ENCODE measurements at places on chromosomes 12 and 14.

- DNase-seq: no peak
Observed at GRCh38 chr12:67331123-67331522, 62.0 kb downstream of the CAND1 start.

GRCh38 chr14:56715938-56716337 is 94.3 kb downstream of the OTX2 start:
- no peak for DNase-seq

DNA sequence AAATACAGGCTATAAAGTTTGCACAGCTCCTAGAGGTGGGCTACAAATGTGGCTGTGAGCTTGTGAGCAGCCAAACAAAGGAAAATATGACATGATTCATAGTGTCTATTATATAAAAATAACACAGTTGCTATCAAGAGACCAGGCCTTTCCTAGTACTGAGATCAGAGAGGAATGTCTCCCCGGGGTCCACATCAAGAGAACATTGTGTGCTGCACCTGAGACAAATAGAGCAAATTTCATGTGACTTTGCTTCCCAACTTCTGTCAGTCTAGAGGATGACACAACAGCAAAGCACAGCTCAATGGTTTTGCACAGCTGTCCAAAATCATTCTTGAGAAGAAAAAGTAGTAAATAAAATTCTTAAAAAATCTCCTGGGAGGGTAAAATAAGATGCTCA is 297.5 kb upstream of the PRKD1 start:
- no peak for DNase-seq

- DNase-seq: no peak
Observed at GRCh38 chr12:96233939-96234461, 39.8 kb downstream of the ELK3 start.

DNA sequence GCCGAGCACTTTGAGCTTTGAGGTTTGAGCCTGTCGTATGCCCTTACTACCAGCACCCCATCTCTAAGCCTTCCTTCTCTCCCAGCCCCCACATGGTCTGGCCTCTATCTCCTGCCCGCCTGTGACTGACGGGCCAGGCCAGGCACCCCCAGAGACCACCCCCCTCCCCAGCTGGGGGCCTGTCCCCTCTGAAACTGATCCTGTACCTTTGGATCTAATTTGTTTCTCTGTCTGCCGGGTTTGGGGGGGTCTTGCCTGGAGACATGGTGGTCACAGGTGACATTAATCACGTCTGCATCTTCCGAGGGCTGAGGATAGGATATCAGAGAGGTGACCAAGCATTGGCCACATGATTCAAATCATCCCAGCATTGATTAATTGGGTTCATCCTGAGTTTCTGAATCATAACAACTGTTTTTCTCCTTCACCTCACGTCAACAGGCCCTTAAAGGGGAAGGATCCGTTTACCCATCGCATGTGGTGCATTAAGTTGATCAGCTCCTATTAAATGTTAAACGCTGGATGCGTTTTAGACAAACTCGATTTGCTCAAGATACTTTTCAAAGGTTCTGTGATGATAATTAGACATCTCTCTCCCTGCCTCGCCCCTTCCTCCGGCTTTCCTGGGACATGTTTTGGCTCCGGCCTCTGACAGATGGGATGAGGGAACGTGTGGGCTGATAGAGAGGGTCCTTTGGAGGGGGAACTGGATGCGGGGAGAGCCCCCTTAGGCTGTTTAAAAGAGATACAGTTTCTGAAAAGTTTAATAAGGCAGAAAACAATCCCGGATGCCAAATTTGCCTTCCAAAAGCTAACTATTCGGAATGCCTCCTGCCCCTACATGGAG is 63.3 kb upstream of the TBX3 start:
- no peak for DNase-seq

DNA sequence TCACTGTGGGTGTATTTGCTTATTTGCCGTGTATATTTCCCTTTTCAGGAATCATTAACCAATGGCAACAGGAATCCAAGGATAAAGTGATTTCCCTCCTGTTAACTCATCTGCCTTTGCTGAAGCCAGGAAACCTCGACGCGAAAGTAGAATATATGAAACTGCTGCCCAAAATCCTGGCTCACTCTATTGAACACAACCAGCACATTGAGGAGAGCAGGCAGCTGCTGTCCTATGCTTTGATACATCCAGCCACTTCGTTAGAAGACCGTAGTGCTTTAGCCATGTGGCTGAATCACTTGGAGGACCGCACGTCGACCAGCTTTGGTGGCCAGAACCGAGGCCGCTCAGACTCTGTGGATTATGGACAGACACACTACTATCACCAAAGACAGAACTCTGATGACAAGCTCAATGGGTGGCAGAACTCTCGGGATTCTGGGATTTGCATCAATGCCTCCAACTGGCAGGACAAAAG is 135.1 kb downstream of the SAMD4A start:
- DNase-seq: no peak

- DNase-seq: no peak
Observed at GRCh38 chr12:69898236-69898635, 73.2 kb downstream of the MYRFL start.

DNA sequence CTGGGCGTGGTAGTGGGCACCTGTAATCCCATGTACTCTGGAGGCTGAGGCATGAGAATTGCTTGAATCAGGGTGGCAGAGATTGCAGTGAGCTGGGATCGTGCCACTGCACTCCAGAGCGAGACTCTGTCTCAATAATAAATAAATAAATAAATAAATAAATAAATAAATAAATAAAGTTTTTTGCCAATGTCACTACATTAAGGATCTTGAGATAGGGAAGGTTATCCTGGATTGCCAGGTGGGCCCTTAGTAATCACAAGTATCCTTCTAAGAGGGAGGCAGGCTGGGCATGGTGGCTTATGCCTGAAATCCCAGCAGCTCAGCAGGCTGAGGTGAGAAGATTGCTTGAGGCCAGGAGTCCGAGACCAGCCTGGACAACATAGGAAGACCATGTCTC is 4.5 kb upstream of the FBXW8 start:
- no peak for DNase-seq

DNA sequence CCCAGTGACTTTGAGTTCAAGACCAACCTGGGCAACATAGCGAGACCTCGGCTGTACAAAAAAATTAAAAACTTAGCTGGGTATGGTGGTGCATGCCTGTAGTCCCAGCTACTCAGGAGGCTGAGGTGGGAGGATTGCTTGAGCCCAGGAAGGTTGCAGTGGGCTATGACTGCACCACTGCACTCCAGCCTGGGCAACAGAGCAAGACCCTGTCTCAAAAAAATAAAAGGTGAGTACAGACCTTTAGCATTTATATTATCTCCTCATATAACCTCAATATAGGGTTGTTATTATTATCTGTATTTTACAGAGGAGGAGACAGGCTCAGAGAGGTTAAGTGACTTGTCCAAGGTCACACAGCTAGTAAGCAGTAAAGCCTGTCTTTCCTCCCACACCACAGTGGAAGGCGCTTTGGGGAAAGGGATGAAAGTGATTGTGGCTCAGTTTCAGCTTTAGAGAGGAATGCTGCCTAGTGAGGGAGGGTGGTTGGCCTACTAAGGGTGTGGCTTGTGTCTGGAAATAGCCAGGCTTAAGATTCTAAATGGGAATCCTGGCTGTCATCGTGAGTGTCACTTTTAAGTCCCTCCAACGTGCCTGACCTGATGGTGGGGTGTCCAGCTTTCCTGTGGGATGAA is 7.2 kb downstream of the TPCN1 start:
- no peak for DNase-seq

DNA sequence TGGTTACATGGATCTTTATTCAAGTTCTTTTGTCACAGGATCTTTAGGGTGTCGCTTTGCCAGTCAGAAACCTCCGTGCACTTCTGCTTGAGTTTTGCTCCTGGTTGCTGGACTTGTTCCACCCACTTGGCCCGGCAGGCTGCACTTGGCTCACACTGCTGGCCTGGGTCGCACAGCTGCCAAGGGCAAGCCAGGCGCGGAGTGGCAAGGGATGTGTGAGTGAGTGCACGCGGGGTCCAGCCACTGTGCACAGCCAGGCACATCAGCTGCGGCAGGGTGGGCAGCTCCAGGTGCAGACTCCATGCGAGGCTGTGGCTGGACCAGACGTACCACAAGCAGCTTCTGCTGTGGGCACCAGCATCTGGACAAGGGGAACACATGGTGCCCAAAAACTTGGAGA is 76.6 kb downstream of the DERA start:
- no peak for DNase-seq

DNA sequence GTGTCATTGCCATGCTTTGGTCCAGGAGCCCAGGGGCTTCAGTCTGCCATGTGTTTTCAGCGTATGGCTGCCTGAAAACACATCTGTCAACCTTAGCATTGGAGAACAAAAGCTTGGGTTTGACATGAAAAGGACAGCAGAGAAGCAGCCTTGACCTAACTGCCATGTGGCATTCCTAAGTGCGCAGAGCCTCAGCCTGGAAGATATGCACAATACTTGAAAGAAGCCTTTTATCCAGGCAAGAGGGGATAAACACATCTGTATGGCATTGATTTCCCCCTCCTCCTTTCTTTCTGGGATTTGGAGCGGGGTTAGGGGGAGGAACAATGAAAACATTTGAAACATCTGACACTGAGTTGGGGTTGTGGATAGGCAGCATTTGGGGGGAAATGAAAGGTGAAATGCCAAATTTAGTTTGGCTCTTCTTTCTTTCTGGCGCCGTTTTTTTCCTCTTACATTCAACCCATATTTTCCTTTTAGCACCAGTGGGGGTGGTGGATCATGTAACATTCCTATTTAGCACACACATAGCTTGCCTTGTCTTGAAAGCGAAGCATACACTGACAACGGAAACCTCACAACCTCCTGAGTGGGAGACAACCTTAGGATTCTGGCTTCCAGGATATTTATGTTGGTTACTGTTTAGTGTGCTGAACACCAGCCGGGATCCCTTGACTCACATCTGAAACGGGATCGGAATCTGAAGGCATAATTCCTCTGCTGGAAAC is 177.0 kb downstream of the C12orf75 start:
- no peak for DNase-seq

DNA sequence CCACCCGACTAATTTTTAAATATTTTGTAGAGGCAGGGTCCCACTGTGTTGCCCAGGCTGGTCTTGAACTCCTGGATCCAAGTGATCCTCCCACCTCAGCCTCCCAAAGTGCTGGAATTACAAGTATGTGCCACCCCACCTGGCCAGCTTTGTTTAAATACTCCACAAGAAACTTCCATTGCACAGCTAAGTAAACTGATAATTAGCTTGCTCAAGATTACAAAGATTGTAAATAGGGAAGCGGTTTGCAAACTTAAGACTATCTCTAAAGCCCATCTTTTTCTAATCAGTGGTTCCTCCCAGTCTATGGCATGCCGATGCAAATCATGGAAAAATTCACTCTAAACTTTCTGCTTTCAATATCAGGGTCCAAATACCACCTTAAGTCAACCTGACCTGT is 9.7 kb downstream of the SLC7A8 start:
- no peak for DNase-seq

- DNase-seq: no peak
Observed at GRCh38 chr14:105146976-105147635, 21.5 kb downstream of the JAG2 start.

DNA sequence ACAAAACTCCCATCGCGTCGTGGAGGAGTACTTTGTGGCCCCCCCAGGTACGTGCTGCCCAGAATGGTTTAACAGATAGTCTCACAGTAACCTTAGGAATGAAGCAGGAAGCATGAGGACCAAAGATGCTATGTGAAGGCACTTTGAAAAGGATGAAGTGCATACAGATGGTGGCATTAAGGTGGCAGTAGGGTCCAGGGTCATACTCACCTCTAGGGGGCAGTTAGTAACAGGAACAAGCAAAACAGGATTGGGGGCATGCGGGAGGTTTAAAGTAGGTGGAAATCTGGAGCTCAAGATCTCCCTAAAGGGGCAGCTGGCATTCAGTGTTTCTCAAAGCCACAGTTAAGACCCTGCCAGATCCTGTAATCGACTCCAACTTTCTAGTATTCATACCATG is 10.9 kb downstream of the GATC start:
- DNase-seq: no peak

DNA sequence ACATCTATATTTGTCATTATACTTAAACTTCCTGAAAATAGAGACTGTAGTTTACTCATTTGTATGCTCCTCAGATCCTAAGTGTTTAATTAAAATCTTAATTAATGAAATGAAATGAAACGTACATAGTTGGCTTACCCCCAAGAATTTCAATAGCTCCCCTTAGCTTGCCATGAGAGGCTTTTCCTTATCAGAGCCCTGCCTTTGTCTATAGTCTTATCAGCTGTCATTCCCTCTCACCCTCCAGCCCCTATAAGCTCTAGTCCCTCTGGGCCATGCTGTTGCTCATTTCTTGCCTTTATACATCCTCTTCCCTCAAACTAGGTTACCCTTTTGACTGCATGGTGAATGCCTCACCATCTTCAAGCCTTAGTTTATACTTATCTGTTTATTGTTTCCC is 1.1 kb upstream of the RTRAF start:
- DNase-seq: no peak

GRCh38 chr14:100840286-100841065 is 14.6 kb downstream of the MEG3 start:
- DNase-seq: no peak
